Femur (tissue), 1 donor: ENCODE measurements at places on chromosomes 2 and 18.

DNA sequence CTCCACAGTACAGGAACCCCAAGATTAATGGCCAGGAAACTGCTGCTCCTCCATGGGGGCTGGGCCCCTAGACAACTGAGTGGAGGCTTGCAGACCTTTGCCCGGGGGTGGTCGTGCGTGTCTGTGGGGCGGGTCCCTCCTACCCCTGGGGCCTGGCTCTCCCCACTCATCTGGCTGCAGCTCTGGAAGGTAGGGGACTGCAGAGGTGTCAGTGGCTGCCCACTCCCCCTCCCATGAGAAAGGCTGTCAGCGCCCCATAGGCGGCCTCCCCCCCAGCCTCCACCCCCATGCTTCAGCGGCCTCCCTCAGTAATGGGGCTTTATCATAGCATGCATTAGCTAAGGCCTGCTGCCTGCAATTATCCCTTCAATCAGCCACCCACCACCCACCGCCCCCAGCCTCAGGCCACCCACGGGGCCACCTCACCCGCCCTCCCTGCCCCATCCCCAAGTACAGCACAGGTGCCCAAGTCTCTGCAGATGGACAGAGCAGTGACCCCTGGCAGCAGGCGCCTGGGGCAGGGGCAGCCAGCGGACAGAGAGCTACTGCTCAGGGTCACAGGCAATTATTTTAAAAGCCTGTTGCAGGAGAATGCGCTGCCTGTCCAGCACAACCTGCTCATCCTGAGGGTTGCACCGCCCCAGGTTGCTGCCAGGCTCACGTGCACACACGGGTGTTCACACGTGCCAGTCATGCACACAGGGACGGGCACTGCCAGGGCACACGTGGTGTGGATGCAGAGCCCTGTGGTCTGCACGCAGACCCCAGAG is 9.1 kb upstream of the ECEL1 start:
- DNase-seq, result no peak

DNA sequence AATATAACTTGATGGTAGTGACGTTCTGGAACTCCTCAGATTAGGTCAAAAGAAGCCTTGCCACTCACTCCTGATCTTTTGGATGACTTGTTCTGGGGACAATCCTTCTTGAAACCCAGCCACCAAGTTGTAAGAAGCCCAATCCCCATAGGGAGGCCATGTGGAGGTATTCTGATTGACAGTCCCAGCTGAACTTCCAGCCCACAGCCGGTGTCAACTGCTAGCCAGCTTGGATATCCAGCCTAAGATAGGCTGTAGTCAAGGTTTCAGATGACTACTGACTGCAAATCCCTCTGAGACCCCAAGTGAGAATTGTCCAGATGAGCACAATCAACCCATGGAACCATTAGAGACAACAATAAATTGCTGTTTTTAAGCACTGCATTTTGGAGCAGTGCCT is 31.4 kb downstream of the EIF2AK2 start:
- peak; percentile 63 for DNase-seq

DNA sequence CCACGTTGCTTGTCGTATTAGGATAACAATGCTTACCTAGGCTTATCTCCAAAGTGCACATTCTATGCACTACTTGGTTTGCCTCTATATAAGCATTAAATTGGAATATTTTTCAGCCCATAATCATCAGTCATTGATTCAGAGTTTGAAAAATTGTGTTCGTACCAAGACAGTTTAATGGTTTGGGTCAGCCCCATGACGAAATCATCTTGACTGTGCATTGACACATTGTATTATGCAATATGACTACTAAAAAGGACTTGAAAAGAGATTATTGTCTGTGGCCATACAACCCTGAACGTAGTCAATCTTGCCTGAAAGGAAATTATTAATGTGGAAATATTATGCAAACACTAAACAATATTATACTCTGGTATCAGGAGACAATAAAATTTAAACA is 141.3 kb downstream of the EML6 start:
- DNase-seq, result no peak

- DNase-seq, result no peak
Measured at GRCh38 chr2:141455211-141455826, 675.5 kb downstream of the LRP1B start.

DNA sequence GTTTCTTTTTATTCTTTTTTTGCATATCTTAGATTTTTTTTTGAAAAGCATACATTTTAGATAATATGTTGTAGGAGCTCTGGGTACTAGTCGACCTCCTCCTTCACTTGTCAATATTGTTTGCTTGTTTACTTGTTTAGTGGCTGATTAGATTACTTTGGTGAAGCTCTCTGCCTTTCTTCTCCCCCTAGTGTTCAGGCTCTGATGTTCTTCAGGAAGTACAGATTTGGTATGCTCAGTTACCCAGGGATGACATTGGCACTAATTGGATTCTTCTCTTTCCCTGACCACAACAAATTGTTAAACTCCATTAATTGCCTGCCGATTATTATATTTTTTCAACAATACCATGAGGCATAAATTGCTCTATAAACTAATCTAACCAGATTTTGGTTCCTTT is 491.2 kb downstream of the SUCLG1 start:
- no peak for DNase-seq

GRCh38 chr2:19607400-19607799 is 249.0 kb upstream of the OSR1 start:
- no peak for DNase-seq

DNA sequence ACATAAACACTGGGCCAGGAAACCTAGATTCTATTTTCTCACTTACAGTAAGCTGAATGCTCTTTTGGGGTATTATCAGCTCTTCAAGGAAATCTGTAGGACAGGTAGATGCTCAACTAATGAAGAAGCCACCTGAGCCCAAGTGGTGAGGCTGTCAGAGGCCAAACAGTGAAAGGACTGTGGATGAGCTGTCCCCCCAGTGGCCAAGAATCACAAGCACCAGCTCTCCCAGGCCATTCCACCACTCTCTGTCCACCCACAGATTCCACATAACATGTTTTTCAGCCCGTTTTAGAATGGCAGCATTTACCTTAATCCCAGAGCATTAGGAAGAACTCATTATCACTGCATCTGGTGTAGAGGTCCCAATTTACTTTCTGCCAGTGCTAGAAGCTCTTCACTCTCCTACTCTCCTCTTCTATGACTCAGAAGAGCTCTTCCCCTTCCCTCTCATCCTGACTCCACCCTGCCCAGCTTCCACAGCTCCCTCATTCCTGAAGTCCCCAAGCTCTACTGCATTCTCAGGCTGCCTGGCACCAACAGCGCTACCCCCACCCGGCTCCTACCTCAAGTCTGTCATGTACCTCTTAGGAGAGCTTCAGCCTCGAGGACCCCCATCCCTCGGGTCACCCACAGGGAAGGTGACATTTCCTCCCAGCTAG is 43.8 kb upstream of the GORASP2 start:
- no peak for DNase-seq

- no peak for DNase-seq
Measured at GRCh38 chr18:5284808-5285207, 10.7 kb downstream of the ZBTB14 start.

GRCh38 chr2:31972059-31972458 is 38.7 kb downstream of the MEMO1 start:
- no peak for DNase-seq

DNA sequence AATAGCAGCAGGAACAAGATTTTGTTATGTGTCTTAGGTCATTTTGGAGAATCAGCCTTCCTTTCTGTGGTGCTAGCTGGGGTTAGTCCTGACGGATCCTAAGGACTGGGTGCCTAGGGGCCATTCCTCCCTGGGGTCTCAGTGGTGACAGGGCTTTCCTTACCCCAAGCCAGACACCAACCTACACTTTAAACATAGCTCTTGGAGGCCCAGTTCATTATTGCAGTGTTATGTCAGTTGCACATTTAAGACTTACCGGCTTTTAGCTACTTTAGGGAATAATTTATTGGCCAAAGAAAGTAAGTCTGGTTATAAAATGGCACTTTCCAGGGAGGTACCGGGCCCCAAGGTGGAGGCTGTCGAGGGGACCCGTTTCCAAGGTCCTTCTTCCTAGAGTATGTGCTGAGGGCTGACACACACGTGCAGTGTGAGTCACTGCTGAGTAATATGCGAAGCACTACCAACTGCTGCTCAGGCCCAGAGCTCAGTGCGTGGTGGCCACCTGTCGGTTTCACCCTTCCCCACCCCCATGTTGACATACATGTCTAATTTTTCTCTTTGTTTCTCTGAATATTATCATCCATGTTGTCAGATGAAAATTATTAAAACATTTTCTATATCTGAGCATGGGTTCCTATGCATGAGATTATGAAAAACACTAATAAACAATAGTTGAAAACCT is 37.0 kb upstream of the GRHL1 start:
- DNase-seq, result no peak

GRCh38 chr2:10495988-10496313 is 47.8 kb upstream of the ODC1 start:
- DNase-seq, result no peak

GRCh38 chr2:150885236-150885635 is 376.4 kb downstream of the RBM43 start:
- no peak for DNase-seq

DNA sequence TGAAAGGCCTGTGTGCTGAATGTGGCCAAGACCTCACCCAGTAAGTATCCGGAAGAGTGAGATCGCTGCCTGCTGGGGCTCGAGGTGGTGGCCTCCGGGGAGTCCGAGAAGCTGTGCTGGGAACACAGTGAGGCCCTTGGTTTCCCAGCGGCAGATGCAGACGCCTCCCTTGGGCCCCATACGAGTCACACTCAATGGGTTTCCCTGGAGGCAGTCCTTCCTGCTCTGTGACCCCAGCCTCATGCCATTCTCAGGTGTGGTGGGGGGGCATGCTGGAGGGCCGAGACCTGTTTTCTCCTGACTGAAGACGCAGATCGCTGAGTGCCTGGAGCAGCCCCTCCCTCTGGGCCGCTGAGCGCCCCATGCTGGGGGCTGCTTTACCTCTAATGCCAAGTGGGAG is 15.7 kb downstream of the CTDP1 start:
- DNase-seq, result no peak

GRCh38 chr18:50578651-50579050 is 18.8 kb downstream of the MAPK4 start:
- DNase-seq, result no peak

DNA sequence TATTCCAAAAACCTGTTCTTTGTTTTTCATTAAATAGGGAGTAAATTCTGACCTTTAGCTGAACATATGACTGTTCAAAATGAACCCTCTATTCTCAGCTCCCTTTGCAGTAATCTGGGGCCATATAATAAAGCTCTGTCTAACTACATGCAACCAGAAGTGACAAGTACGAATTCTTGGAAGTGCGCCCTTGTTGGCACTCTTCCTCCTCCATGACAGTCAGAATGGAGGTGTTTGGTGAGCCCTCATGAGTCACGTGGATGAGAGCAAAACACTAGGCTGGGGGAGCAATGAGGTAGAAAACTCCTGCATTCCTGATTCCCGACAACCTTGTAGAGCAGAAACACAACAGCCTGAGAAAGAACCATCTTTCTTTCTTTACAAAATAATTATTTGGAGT is 552.9 kb downstream of the FBXO15 start:
- DNase-seq, result no peak

- peak; percentile 40 for DNase-seq
Measured at GRCh38 chr18:59623456-59624368, 73.5 kb downstream of the CCBE1 start.

DNA sequence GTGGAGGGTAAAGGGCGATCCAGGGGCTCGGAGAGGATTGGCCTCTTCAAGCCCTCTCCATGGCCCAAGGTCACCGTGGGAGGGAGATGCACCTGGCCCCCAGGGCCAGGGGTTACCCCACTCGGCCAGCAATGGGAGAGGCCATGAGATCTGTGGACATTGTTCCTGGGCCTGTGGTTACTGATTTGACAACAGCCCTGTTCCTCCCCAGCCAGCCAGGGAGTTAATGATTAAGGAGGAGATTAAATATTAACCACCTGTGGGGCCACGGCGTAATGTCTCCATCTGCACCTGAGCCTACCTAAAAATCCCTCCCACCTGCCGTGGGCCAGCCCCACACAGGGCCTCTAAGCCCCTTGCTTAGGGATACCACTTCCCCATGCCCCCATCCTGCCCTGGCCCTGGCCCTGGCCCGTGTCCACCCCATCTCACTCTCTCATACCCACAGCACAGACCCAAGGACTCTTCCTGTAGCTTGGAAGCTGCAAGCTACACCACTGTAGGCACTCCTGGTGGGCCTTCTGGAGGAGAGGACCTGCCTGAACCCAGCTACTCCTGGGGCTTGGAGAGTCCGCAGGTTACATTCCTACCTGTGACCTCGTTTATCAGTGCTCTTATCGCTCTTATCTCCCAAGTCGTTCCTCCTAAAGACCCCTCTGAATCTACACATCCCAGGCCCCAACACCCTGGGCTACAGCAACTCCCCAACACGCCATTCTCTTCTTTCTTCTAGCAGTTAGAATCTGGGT is 32.1 kb downstream of the ZFP36L2 start:
- no peak for DNase-seq
